ENCODE measurements at places on chromosomes 16 and 17.
A peak's percentile ranks its signal among the peaks of the same experiment; 100 is the strongest.

DNA sequence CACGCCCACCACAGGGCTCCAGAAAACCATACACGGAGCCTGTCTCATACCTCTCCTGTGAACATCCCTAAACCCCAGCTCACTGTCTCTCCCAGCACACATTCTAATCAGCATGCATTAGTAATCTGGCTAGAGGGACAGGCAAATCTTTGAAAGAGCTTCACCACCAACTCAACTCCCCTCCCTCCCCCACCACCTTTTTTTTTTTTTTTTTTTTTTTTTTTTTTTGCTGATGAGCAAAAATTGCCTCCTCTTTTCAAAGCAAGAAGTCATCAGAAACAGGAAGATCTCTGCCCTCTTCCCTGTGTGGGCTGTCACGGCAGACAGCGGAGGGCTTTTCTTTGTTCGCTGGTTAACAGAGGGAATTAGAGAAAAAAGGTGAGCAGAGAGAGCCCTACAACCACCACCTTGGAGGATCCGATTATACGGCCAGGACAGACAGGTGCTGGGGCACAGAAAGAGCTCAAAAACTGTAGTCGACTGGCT is 19.9 kb downstream of the GAS7 start:
- no peak for DNase-seq

GRCh38 chr16:88649924-88650748 is 717 bp downstream of the CYBA start:
- DNase-seq, result no peak

DNA sequence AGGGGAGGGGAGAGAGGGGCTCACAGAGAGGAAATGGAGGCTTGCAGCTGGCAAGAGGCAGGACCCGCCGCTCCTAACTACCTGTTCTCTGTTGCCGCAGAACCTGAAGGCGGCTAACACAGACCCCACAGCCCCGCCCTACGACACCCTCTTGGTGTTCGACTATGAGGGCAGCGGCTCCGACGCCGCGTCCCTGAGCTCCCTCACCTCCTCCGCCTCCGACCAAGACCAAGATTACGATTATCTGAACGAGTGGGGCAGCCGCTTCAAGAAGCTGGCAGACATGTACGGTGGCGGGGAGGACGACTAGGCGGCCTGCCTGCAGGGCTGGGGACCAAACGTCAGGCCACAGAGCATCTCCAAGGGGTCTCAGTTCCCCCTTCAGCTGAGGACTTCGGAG is 39.0 kb upstream of the CDH1 start:
- no peak for DNase-seq

- no peak for DNase-seq
Measured at GRCh38 chr17:75128694-75129505, 2.6 kb downstream of the NT5C start.

DNA sequence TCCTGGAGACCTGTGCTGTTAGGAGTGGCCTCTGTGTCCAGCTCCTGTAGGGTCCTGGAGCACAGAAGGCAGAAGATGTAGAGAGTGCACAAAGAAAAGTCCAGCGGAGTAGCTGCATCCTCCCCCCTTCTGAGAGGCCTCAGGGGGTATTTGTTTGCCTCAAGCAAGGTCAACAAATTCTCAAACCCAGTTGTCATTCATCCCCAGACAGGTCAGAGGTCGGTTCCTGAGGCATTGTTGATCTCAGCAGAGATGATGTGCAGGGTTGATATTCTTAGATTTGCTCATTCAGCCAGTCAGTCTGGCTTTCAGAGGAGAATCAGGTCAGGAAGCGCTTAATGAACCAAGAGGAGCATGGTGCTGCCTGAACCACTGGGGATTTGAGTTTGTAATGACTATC is 8.3 kb upstream of the RBFOX1 start:
- no peak for DNase-seq

- peak; percentile 69 for DNase-seq
Measured at GRCh38 chr17:17919169-17920107, 52.8 kb downstream of the TOM1L2 start.

DNA sequence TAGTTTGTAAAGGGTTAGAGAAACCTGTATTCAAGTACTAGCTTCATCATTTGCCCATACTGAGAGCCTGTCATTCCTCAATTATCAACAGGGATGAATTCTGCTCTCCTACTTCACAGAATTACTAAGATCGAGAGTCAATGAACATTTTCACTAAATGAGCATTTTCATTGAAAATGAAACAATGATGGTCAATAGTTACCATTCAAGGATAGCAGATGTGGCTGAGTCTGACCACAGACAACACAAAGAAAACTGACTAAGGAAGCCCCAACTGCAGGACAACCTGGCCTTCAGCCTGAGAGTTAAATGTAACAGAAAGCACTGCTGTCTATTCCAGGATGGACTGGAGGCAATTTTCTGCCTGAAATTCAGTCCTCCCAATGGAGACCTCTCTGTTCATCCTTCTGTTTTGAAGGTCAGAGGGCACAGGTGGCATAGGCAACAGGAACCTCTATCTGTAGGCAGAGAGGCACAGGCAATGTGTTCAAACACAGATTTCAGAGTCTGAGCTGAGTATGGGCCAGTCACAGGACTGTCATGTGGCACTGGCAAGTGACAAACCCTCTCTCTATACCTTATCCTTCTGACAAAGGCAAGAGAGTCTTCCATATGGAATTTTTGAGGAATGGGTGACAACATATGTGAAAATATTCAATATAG is 19.5 kb downstream of the TRAF4 start:
- no peak for DNase-seq

DNA sequence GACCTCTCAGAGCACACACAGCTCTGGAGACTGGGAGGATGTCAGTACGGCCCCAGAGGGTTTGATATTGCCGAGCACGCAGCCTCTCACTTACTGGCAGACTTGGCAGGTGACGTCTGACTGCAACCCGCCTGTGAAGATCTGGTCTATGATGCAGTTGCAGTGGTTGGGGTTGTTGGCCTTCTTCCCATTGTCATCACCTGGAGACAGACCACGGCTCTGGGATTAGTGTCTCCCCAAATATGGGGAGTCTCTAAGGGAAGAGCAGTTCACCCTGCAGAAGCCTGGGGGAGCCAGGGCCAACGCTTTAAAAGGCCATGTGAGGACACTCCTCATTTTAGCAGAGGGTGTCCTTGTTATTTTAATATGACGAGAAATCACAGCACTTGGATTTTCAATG is 30.1 kb downstream of the USP22 start:
- DNase-seq, result no peak

DNA sequence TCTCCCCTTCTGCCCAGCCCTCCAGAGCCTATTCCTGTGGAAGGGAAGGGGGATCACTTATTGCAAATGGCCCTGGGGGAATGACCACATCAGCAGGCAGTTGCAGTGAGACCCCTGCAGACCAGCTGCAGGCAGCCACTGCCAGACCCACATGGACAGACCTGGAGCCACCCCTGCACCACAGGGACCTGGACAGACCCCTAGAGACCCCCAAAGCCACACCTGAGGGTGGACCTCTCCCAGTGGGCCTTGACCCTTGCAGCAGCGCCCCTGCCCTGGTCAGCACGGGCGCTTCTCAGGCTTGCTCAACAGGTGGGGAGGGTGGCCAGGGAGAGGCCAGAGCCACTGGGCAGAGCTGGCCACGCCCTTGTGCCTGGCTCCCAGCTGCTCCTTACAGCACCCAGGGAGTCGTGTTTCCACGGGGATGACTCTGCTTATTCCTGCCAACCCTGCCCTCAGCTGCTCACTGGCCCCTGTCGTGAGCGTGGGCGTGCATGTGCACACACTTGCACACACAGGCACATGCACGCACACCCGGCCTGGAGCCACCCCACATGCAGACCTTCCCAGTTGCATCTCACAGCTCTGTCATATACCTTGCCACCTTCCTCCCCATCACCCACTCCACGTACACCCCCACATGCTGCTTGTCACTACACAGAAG is 1.3 kb upstream of the SCN4A start:
- DNase-seq, result peak; percentile 66

DNA sequence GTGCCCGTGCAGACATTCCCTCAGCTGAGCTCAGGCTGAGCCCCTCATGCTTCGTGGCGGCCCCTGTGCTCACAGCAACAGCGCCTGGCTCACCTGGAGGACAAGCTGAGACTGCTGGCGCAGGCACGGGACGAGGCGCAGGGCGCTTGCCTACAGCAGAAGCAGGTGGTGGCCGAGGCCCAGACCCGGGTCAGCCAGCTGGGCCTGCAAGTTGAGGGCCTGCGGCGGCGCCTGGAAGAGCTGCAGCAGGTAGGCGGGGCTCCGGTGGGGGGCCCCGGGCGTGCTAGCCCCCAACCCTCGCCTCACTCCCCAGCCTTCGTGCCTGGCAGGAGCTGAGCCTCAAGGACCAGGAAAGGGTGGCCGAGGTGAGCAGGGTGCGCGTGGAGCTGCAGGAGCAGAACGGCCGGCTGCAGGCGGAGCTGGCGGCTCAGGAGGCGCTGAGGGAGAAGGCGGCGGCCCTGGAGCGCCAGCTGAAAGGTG is 1.4 kb upstream of the RAC3 start:
- DNase-seq, result no peak
